ENCODE measurements at places on chromosomes 6 and 20.

DNA sequence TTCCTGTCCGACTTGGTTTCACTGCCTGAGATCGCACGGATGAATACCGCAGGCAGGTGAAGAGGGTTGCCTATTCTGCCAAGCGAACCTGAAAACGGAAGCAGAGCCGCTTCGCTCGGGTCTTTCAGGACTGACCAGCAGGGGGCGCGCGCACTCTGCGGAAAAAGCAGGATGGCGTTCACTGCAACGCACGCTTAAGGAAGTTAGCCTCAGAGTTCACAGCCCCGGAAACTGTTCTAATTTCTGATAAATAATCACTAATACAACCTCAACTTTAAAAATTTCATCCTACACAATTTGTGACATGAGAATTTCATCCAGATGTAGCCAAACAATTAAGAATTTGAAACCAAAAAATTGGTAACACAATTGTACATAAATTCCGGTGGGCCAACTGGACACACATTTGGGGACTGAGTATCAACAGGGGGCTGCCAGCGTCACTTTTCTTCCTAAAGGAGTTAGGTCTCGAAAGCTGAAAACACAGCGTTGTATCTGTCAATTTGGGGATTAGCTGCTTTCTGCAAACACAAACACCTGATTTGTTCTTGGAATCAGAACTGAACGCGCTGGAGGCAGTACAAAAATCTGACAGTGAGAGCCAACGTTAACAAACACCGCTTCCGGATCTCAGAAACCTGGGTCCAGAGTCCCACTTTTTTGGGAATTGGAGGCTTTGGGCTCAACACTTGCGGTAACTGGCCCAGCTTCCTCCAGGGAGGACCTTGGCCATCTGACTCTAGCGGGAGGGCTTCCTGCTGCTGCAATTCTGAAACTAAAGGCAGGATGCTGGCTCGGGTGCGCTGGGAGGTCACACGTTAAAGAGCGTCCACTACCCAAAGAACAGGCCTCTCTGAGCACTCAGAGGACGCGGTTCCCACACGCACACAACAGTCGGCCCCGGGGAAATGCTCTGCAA lies 8.8 kb downstream of the PXDC1 start:
- peak; percentile 93 for DNase-seq

DNA sequence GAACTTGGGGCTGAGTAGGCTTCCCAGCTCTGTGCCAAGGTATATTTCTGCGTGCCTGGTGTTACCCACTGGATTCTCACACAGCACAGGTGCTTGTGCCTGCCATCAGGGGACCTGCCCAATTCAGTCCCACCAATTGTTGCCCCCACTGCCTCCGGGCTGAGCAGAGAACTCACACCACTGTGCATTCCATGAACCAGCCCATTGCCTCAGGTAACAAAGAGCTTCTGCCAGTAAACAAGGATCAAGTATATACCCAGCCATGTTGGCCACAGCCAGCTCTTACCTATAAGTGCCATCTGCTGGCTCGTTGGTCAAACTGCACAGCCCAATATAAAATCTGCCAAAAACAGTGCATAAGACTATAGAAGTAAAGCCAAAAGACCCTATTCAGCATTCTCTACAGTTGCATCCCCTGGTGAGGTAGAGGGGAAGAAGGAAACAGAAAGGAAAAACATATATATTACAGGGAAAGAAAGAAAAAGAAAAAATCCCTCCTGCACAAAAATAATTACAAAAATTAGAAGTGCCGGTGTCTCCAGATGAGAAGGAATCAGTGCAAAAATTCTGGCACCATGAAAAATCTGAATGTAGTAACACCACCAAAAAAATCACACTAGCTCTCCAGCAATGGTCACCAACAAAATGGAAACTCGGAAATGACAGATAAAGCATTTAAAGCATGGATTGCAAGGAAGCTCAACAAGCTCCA lies 241.4 kb downstream of the IBTK start:
- DNase-seq, result no peak

- DNase-seq, result no peak
Measured at GRCh38 chr6:149140137-149140909, 177.2 kb upstream of the TAB2 start.

GRCh38 chr6:30554404-30554803 lies 1.9 kb downstream of the GNL1 start:
- peak; percentile 54 for DNase-seq

DNA sequence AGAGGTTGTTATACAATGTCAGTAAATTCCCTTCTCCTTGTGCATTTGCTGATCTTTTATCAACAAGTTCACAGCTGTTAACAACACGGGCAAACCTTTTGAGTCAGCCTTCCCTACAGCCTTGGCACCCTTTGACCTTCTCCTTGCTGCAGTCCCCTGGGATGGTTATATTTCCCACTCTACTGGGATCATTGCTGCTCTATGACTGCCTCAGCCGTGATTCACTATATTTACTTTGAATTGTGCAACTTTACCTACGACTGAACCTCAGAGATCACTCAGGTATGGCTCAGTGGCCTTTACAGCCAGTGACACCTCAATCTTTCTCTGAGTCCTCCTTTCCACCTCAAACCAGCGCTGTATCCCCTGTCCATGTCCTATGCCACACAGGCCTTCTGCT lies 1293.3 kb downstream of the EPHA7 start:
- no peak for DNase-seq

DNA sequence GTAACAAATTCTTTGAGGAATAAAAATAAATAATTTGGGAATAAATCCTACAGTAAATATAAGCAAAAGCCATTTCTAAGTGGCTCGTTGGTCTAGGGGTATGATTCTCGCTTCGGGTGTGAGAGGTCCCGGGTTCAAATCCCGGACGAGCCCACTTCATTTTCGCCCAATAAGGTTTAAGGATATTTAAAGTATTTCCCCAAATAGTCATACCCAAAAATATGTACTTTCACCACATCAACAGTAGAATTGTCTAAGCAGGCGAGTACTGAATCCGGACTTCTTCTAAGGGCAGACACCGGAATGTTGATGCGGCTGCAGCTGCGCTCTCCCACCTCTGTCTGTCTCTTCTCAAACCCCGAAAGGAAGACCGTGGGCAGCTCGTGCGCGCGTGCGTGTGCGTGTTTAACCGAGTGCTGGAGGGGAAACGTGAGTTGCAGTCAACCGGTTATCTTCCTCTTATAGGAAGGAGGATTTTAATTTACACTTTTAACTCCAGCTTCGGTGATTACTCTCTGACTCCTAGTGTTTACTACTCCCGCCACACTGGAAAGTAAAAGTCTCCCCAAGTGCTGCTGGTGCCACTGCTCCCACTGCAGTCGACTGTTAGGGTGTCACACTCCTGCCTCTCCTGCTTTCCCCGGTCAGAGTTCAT lies 155.7 kb upstream of the PRSS16 start:
- peak; percentile 91 for DNase-seq
